Stimulated activated CD8-positive, alpha-beta memory T cell treated with anti-CD3 and anti-CD28 coated beads, Interleukin-2, amount 100 ng/mL, for 1 hour (primary cell): ENCODE measurements at places on chromosomes 1 and 21.

DNA sequence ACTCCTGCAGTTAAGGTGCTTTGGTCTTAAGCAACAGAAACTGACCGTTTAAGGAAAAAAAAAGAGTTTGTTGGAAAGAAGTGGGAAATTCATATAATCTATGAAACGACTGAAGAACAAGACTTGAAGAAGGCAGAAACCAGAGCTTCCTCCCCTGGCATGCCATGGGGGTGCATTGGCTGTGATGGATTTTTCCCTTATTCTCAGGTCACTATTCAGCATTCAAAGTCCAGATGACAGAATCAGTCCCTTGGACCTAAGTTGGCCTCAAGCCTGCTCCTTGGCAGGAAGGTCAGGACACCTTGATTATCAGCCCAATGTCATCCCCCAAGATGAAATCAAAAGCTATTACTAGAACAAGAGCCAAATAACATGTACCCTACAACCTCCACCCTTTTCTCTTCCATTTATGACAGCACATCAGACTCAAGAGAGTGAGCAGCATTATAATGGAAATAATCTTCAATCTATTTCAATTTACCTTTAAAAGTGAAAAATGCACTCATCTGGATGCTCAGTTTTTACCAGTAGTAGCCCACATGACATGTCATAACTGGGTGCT is 15.8 kb upstream of the TMEM9 start:
- DNase-seq: no peak

DNA sequence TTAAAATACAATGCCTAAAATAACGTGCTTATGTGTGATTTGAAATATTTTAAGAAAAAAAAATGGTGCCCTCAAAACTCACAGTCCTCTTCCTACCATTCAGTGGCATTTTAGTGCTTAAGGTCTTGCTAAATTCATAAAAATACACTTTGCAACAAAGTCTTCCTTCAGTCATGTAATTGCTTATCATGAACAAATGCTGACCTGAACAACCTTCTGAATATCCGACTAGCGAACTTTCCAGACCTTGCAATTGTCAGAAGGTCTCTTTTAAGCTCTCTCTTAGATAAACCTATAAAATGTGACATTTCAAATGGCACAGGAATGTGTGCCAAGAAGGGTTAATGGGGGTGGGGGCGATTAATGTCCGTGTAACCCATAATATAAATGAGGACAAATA is 858 bp downstream of the BRINP3 start:
- DNase-seq: no peak

DNA sequence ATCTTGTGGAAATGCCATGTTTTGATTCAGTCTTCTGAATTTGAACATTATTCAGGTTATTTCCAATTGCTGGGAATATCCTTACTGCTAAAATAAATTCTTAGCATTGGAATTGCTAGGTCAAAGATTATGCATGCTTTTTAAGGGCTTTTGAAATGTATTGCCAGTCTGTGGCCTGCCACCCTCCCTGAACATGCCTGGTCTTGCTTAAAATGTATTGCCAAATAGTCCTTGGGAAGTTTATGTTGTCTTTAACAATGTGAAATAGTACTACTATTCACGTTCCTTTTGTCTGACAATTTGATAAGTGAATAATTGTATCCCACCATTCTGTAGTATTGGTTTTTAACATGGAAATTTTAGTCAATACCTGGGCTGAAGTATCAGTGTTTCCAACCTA is 13.6 kb downstream of the TARDBP start:
- DNase-seq: no peak

DNA sequence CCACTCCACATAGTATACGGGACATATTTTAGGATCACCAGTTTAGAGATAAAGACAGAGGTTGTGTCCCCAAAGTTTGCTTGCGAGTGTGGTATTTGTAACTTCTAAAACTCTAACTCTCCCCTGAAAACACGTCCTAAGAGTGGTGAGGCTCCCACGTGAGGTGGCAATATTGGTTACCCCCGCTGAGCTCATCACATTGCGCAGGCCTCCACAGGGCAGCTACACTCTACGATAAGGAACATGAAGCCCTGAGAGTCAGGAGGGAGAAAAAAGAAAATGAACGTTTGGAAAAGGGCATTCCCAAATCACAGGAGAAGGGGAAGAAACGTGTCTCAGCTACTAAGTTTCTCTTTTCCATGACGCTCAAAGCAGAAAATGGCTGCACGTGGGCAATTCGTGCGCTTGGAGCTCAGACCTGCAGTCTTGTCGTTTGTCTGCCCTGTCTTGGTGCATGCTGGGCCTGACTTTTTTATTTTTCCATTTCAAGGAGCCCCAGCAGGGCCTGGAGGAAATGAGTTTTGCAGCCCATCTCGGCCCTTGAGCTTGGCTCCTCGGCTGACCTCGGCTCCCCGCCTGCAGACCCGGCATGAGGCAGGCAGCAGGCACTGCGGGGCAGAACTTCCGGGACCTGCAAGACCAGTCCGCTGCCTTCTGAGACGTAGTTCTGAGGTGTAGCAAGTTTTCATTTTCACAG is 25.7 kb downstream of the ERG start:
- no peak for DNase-seq

DNA sequence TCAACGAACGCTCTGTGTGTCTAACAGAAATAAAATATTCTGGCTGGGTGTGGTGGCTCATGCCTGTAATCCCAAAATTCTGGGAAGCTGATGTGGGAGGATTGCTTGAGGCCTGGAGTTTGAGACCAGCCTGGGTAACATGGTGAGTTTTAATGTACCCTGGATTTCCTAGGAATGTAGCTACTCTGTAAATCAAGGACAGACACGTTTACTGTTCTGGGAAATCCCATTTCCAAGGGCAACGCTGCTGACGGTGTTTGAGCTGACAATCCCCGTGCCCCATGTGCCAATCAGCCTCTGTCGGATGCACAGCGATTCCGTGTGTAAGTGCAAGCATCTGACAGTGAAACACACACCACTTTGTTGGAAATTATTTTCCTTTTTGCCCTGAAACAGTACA is 8.0 kb downstream of the CORT start:
- DNase-seq: no peak

GRCh38 chr1:18796950-18797349 is 62.5 kb downstream of the TAS1R2 start:
- no peak for DNase-seq

GRCh38 chr1:179798864-179799516 is 55.9 kb downstream of the FAM163A start:
- no peak for DNase-seq

GRCh38 chr1:207799989-207800648 is 48.3 kb downstream of the CD46 start:
- no peak for DNase-seq

DNA sequence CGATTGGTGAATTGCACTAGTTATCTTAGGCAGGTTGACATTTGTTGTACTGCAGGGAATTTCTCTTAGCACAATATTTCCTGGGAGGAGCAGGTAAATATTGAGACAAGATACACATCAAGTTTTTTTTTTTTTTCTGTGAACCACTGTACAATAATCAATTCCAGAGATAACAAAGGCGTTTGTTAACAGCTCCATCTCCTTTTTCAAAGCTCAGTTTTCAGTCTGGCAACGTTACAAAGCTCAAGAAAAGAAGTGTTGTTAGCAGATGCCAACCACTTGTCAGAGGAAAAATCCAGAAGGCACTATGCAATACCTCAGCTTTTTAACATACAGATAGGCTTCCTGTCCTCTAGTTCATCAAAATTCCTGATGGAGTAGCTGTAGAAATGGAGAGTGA is 40.9 kb upstream of the DAB1 start:
- no peak for DNase-seq

DNA sequence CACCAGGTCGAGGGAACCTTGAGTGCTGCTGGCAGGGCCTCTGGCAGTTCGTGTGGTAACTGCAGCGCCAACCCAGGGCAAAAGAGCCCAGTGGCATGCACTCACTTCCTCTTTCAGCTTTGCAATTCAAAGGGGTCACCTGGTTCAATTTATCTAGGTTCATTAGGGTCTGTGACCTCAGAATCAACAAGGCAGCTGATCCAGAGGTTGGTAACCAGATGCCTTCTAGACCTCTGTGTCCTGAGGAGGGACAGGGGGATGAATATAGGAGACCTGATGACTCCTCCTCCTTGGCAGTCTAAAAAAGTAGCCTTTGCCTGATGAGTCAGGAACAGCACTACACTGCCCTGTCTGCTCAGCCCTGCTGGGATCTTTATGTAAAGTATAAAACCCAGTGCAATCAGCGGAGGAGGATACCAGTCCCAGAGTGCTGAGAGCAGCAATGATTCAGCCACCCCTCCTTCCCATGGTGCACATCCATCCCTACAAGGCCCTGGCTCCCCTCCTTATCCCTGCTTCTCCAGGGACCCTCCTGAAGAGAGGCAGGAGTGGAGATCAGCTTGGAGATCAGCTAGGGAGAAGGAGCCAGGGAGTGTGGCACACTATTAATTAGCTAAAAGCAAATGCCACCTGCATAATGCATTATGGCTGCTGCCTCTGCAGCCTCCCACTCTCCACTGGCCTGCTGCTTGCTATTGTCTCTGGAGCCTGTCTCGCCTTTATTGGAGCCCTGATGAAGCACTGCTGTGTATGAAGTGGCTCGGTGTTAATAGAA is 11.2 kb upstream of the FMOD start:
- no peak for DNase-seq

DNA sequence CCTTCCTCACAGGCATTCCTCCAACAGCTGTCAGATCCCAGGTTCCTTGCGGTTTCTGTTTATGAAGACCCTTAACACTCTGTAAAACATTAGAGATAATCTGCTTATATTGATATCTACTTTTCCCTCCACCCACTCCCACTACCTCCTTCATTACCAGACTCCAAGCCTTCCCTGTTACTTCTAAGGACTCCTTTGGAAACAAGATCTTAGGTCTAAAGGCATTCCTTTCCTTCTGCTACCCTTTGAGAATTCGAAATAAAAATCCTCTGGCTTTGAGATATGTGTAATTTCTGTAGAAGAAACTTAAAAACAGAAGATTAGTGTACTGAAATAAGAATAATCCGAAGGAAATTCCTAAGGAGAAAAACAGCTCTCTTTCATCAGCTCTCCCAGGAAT is 23.7 kb upstream of the LYPLAL1 start:
- DNase-seq: no peak

DNA sequence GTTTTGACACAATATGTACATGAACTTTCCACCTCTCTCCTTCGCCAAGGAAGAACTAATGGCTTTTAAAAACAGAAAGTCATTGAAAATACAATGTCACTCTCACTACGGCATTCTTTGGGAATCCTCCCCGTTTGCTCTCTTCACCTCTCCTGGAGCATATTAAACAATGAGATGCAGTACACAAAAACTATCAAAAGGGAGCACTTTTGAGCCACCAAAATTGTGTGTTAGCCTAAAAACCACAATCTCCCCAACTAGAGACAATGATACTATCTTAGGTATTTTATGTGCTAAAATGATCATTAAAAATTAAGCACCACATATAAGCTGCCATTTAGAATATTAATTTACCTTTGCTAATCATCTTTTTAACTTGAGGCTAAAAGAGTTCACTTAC is 425.5 kb downstream of the KCTD3 start:
- no peak for DNase-seq

DNA sequence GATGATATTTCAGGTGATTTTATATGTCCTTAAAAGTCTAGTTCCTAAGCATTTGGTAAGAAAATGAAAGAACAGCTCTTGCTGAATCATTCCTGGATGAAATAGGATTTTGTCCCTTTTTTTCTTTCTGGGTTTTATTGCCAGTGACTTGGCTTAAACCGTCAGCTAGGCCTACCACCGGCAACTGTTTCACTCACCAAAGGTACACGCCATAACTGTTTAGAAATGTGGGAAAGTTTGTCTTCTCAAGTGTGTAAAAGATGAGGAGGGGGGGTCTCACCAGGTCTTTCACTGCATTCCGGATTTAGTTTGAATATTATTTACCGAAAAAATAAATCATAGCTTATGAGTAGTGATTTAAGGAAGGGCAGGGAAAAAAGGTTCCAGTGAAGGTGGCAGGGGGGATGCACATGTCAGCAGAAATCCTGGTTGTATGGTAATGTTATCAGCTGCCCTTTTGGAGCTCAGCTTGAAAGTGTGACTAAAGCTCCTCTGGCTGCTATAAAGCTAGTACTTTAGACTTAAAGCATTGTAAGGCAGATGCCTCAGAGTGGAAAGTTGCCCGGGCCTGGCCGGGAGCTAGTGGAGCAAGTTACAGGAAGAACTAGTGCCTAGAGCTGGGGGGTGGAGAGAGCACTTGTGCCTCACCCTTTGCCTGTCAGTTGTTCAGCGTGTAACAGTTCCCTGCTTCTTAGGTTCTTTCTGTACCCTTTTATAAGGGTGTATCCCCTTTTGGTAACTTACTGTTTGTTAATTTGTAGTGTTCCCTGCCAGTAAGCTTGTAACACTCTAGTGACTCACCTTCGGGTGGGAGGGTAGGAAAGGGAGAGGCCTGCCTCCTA is 3.1 kb downstream of the ATP1A1 start:
- no peak for DNase-seq

GRCh38 chr21:42351626-42352440 is 1.0 kb upstream of the TFF2 start:
- DNase-seq: no peak

DNA sequence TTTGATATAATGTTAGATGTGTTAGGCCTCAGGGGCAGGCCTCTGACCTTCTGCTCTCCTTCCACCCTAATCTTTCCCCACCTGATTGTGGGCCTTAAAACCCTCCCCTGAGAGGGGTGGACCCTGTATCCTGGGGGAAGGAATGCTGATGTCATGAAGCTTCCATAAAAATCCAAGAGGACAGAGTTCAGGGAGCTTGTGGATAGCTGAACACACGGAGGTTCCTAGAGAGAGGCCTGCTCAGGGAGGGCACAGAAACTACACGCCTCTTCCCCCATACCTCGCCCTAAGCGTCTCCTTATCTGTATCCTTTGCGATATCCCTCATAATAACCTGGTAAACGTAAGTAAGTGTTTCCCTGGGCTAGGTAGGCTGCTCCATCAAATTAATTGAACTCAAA is 4.3 kb downstream of the MFN2 start:
- DNase-seq: no peak

DNA sequence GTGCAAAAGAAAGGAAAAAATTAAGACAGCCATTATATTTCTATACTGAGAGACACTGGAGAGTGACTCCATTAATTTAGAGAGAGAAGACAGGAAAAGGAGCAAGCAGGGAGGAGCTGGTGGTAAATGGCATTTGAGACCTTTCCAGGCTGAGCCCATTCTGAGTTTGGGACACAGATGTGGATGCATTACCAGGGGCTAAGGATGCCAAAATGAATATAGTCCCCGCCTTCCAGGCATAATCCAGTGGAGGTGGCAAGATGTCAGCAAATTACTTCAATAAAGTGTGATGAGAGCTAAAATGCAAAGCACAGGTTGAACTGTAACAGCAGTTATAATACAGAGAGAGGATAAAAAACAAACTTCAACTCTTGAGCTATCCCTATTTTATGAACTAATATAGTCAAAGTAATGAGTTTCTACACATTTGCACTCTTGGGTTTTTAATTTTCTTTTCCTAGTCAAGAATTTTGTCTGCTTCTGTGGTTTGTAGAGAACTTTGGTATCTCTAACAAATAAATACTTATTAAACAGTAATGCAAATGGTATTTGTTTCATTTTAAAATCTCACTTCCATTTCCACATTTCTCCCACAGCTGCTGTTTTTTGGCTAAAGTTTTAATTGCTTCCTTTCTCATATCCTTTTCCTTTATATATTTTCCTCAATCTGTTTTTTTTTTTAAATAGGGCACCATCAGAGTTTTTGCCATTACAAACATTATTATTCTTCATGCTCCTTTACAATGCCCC is 228.2 kb upstream of the KCNK2 start:
- DNase-seq: no peak

GRCh38 chr1:163172596-163172995 is 30.1 kb downstream of the RGS5 start:
- no peak for DNase-seq
